DND-41 (cell line): ENCODE measurements at places on chromosomes 2 and 18.

DNA sequence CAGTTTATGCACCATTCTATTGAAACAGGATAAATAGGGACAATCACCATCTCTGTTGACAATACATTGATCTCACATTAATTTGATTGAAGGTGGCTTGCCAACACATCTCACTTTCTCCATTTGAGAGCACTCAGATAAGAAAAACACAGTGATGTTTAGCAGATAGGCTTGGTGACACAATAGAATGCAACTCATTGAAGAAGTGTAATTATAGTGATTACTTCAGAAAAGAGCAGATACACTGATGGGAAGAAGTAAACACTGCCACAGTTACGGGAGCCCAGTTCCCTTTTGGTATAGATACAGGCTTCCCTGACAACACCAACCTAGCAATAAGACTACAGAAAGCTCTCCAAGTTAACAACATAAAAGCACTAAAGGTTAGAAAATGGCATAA is 89.1 kb downstream of the FIGN start:
- DNase-seq = no peak

DNA sequence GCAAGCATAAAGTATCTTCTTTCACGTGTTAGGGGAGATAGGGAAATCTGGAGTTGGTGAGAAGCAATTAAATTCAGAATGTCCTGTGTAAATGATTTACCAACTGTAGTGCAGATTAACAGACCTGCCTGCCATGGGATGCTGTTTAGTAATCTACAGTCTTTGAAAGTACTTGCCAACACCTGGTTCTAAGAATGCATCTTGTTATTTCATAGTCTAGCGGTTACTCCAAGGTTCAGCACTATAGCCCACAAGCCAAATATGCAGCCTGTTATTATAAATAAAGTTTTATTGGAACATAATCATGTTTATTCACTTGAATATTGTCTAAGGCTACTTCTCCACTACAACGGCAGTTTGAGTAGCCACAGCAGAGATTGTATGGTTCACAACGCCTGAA is 100.8 kb downstream of the OSBPL6 start:
- DNase-seq = no peak

- no peak for DNase-seq
These were observed 139.0 kb downstream of the DDX1 start for GRCh38 chr2:15730545-15731212.

DNA sequence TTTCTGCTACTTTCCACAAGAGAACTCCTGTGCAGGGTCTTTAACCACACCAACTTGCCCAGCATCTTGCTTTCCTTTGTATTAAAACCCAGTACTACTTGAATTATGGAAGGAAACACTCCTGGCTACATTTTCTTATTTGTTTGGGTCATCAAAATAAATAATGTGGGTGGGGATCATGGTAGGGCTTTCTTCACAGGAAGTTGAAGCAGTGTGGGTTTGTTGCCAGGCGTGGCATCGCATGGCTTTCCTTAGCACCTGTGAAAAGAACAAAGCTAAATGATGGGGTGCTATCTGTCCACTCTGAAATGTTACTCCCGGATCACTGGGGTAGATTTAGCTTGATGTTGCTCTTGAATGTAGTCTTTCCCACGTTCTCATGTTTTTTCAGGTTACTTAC is 18.7 kb downstream of the ARHGAP25 start:
- no peak for DNase-seq

DNA sequence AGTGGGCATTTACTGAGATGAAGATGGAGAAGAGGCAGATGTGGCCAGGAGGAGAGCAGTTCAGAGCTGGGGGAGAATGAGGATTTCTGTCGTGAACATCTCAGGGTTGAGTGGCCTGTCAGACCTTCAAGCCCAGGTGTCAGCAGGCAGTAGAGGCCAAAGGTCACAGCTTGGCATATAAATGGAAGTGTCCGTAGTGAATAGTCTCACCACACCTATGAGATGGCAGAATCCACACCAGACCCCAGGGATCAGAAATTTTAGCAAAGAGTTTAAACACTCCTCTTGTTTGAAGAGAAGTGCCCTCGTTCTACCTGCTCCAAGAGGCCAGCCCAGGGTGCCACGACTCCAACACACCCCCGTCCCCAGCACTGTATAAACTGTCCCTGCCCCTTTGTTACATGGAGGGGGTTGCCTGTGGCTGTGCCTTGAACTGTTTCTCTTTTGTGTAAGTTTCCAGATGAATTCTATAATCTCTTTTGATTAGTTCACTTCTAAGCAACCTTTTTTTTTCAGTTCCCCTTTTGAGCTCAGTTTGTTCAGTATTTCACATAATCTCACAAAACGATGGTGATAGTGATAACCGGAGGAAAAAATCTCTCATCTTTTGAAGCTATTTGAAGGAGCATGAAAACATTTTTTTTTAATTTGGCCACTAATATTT is 69.0 kb upstream of the TTC39C start:
- no peak for DNase-seq
